Retinal pigment epithelial cell (primary cell): ENCODE measurements at places on chromosomes 12 and 14.

- DNase-seq, result no peak
Measured at GRCh38 chr12:12916135-12916944, 25.0 kb downstream of the GPRC5A start.

DNA sequence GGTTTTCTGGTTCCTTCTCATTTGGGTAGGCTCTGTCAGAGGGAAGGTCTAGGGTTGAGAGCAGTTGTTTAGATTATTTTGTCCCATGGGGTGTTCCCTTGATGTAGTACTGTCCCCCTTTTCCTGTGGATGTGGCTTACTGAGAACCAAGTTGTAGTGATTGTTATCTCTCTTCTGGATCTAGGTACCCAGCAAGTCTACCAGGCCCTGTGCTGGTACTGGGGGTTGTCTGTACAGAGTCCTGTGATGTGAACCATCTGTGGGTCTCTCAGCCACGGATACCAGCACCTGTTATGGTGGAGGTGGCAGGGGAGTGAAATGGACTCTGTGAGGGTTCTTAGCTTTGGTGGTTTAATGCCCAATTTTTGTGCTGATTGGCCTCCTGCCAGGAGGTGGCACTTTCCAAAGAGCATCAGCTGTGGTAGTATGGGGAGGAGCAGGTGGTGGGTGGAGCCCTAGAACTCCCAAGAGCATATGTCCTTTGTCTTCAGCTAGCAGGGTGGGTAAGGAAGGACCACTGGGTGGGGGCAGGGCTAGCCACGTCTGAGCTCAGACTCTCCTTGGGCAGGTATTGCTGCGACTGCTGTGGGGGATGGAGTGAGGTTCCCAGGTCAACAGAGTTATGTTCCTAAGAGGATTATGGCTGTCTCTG is 179.3 kb upstream of the BTG1 start:
- peak; percentile 39 for DNase-seq

DNA sequence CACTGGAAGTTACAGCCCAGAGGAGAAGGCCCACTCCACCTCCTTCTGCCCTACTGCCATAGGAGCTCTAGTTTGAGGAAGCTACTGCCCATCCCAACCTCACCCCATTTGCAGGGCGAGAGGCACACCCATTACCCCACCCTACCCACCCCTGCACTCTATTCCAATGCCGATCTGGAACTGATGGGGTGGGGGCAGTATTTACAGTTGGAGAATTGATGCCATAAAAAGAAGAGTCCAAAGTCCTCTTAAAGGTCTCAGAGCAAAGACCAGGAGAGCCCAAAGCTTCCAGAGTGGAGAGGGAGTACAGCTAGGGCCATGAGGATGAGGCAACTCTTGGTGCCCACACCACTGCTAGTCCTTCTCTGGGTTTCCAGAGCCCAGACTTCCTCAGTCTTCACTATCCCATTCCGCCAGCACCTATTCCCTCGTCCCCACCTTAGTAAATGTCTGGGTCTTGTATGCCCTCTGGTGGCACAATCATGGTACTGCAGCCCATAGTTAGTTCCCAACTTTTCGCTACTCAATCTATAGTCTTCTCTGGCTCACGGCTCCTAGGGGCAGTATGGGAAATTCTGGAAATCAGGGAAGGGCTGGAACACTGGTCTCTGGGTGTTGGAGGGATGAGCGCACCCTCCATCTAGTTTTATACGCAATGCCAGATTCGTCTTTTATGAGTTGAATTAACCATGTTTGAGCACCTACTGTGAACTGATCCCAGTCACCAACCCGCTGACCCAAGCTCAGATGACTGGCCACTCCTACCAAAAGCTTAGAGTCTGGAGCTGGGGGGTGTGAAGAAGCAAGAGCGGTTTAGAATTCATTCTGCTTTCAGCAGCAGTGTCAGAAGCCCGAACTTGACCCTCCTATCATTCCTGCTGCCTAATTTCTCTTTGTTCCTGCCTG is 6.9 kb upstream of the ADCY6 start:
- DNase-seq, result no peak

- DNase-seq, result no peak
Measured at GRCh38 chr12:13135371-13136178, 32.1 kb upstream of the GSG1 start.

DNA sequence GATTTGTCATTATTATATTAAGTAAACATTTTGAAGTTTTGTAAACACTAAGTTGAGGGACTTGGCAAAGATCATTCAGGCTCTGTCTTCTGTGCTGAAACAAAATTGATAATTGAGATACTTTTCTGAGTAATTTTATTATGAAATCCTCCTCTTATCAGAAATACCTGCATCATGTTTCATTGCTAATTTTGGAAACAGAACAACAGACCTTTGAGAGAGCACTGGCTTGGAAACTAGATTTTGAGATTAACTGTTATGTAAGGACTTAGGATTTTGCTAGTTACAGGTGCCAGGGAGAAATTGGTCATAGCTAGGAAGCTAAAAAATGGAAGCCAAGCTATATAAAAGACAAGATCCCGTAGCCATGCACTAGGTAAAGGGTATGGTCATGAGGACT is 201.7 kb upstream of the DCN start:
- DNase-seq, result no peak

DNA sequence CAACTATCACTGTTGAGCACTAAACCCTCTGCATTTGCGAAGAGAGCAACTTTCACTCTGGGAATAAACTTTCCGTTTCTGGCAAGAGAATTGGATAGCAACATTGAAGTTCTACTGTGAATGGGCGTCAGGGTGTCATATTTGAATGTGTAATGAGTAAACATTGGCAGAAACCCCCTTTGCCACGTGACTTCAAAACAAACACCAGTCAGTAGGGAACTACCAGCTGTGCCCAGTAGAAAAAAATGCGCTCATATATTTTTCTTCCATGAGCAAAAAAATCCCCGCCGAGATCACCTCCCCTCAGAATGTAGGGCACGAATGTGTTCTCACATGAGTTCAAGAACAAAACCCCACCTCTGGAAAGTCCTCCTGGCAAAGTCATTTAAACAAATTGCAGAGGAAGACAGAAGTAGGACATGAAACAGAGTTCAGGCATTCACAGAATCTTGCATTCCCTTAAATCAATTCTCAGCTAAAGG is 80.6 kb downstream of the BTG1 start:
- DNase-seq, result no peak

- DNase-seq, result no peak
Measured at GRCh38 chr12:117388951-117389446, 27.6 kb upstream of the NOS1 start.

DNA sequence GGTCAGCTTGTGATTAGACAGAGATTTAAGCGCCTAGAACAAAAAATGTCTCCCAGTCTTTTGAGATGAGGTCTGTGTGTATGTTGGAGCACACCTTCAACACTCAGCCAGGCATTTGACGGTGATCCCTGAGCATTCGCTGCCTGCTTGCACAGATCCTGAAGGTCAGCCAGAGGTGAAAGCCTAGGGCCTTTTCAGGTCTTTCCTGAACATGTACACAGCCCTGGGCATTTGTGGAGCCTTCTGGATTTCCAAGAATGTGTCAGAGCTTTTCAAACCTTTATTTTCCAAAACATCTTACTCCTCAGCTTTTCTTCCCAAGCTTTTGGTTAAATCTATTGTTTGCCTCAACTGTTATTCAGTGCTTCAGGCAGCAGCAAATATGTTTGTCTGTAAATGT is 59.1 kb upstream of the AMN start:
- DNase-seq, result no peak

DNA sequence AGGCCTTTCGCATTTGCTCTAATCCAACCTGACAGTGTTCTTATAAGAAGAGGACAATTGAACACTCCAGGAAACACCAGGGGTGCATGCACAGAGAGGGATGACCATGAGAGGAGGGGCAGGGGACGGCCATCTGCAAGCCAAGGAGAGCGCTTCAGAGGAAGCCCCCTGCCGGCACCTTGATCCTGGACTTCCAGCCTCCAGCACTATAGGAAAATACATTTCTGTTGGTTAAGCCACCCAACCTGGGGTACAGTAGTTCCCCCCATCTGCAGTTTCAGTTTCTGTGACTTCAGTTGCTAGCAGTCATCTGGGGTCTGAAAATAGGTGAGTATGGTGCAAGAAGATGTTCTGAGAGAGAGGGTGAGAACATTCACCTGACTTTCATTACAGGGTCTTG is 64.7 kb downstream of the CLMN start:
- no peak for DNase-seq

DNA sequence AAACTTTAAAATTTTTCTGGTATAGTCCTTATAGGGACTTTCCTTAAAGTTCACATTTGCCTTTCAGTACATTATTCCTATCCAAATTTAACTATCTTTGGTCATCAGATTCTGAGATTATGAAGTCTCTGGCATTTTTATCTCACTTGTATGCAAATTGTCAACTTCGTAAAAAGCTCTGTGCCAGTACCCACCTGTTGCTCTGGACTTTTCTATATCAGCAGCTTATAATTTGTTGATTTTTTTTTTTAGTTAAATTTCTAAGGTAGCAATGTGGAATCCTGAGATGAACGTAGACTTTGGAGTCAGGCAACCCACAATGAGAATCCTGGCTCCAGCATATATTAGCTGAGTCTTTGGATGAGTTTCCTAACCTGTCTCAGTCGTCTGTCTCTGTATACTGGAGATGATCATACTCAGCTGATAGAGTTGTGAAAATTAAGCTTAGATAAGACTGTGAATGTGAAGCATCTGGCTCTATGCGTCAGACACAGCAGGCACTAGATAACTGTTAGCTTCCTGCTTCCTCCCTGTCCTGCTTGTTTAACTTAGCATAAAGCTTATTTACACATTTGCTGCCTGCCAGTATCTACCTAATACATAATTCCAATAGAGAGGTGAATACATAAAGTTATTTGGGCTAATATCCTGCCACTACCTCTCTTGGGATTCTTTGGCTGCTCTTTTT is 59.8 kb downstream of the MARK3 start:
- DNase-seq, result no peak

DNA sequence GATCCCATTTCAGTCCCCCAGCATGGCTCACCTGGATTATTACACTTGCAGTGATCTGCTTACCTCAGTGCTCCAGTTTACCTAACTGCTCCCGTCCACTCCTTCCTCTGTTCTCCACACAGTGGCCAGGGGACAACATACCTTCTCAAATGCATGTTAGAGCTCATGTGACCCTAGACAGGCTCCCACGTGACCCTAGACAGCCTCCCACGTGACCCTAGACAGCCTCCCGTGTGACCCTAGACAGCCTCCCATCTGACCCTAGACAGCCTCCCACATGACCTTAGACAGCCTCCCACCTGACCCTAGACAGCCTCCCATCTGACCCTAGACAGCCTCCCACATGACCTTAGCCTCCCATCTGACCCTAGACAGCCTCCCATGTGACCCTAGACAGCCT is 226.0 kb upstream of the TMEM132C start:
- DNase-seq, result no peak

GRCh38 chr12:10372559-10372958 is 17.3 kb downstream of the KLRK1 start:
- no peak for DNase-seq

DNA sequence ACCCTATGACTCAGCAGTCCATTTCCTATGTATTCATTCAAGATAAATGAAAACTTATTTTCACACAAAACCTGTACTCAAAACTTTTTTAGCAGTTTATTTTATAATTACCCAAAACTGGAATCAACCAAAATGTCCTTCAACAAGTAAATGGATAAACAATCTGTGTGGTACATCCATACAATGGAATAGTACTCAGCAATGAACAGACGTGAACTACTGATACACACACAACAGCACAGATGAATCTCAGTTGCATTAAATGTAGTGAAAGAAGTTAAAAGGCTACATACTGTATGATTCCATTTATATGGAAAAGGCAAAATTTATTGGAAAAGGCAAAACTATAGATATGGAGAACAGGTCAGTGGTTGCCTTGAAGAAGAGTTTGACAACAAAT is 90.1 kb downstream of the KIAA0586 start:
- DNase-seq, result no peak

DNA sequence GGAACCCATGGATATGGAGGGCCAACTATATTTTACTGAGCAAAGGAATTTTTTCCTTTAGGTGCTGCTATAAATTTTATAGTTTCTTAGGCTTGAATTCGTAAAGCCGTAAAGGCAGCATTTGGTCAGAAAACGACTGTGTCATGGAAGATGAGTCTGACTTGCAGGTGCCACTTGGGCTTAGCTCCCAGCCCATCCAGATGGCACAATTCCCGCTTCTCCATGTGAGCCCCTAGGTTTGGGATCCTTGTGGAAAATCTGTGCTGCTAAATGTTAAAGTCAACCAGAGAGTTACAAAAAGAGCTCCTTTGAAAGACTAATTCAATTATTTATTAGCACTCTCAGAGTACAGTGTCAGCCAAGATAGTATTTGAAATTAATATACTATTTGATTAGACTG is 120.1 kb upstream of the NPAS3 start:
- no peak for DNase-seq

- DNase-seq, result no peak
Measured at GRCh38 chr12:101789171-101789570, 41.6 kb downstream of the GNPTAB start.

- DNase-seq, result no peak
Measured at GRCh38 chr12:69583203-69583602, 2.1 kb upstream of the CCT2 start.

DNA sequence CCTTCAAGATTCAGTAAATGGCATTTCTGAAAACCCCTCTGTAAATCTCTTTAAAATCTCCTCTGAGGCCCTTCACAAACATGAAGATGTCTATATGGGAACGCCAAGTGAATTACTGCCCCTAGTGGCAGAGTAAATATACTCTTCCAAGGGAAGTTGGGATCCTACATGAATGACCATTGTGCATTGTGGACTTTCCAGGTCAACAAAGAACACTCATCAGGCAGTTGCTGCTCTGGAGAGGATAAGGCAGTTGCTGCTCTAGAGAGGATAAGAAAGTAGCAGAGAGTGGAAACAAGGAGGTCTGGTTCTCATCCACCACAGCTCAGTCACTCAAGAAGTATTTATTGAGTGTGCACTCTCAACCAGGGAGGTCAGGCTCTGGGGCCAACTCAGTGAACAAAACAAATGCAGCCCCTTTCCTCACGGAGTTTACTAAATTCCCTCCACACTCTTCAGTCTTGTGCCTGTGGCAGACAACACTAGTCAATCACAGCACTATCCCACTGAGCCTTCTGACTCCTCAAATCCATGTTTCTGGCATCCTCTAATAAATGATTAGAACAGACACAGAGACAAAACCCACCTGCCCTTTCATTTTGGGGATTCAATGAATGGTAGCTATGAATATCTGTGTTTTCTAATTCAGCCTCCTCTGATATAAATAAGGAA is 52.9 kb downstream of the SVOP start:
- DNase-seq, result no peak

DNA sequence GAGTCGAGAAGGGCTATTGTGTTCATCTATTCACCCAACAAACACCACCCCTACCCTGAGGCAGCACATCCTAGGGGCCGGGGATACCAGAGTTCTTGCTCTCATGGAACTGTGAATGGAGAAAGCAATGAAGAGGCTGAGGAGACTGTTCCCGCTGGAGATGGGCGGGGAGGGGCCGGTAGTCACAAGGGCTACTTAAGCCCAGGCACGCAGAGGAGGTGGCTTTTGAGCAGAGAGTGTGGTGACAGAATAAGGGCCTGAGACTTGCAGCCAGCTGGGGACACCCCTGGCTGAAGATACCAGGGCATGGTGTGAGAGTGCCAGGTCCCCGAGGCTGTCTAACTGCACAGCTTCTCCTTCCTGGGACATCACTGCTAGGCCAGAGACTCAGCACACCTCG is 114.1 kb upstream of the EVL start:
- no peak for DNase-seq
